ENCODE measurements at places on chromosomes 3 and 15.

DNA sequence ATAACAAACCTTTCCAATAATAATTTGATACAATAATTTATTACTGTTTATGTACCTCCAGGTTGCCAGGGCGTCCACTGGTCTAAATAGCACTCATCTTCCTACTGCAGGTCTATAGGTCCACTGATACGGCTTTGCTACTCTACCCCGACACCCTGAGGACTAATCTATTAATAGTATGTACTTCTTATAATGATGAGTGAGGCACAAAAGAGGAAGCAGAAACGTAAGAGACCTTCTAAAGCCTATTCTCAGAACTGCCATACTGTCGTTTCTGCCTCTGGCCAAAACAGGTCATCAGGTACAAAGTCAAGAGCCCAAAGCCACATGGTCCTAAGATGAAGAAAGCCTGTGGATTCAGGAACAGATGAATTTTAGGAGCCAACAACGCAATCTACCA, 163.2 kb upstream of the GRM7 start:
- no peak for DNase-seq

DNA sequence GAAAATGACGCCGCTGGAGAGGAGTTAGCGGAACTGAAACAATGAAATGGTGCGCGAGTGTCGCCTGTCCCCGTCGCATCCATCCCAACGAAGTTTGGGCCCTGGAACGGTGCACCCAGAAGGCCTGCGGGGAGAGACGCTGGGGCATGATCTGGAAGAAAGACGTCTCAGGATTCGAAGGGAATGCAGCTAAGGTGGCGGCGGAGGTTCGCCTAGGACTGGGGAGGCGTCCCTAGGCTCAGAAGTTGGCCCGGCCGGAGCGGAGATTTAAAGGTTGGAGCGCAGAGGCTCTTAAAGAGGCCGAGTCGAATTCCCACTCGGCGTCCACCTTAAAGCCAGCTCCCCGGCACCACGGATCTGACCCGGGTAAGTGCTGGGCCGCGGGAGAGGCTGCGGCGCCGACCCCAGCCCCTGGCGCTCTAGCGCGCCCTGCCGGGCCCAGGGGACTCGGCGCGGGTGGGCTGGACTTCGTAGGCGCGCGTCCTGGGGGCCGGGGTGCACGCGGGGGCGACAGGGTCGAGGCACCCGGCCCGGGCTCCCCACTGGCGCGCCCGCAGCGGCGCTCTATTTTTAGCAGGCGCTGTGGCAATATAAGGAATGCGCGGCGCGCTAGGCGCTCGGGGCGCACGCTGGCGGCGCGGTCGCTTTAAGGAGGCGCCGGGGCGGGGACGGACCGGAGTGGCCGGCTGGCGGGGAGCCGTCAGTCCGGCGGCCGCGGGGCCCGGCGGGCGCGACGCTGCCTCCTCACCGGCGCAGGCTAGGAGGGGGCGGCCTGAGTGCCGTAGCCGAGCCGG, at the start of gene MRAS:
Gene MRAS (plus strand): TSS at position 620 of the 794 bp plus-strand sequence. CDS start 24,305 bp downstream, outside the sequence.
- DNase-seq = peak; percentile 95

DNA sequence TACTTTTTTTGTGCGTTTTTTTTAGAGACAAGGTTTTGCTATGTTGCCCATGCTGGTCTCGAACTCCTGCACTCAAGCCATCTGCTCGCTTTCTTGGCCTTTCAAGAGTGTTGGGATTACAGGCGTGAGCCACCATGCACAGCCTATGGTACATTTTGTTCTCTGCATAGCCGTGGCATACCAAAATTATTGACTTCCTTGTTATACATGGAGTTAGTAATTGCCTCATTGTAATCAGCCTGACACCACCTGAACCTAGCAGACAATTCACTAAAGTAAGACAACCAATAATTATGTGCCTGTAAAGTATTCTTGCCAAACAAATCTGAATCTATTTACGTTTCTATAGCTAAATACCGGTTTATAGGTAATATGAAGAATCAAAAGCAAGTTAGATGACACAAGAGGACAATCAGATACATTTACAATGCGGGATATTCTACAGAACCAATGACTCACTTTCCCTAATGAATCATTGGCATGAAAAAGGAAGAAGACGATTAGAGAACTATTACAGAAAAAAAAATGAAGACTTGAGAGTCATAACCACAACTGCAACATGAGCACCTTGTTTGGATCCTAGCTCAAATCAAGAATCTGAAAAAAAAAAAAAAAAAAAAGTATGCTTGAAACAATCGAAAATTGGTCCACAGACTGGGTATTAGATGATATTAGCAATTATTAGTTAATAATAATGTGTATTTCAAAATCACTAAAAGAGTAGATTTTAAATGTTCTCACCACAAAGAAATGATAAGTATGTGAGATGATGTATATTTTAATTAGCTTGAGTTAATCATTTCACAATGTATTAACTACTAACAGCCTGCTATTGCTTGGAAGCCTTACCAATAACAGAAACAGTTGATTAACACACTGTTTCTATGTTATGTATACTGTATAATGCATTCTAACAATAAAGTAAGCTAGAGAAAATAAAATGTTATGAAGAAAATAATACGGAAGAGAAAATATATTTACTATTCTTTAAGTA, 7.1 kb downstream of the GUCA1C start:
- no peak for DNase-seq

- DNase-seq = no peak
Observed at GRCh38 chr3:48555949-48556795, 431 bp downstream of the PFKFB4 start.

DNA sequence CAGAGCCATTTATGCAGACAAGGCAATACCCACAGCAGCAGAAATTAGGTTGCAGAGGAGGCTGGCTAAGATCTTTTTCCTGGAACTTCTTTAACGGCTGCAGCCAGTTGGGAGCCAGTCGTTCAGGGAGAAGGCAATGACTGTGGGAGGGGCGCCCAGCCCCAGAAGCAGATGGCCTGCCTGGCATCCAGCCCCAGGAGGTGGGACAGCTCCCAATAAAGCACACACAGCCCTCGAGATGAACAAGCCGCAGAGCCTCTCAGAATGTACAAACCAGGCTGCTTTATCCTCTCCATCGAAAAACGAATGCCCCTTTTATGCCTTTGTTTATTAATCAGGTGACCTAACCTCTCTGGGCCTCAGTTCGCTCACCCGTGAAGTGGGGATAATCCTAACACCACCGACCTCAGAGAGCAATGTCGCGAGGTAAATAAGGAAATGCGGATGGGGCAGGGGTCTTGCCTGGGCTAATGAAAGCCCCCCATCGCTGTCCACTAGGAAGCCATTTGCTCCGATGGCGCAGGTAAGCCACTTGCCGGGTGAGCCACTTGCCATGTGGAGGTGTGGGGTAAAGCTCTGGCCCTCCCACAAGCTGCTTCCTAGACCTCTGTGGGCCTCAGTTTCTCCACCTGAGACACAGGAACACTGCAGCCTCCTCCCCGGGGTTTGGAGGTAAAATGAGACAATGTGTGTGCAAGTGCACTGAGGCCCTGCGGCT, 35.8 kb downstream of the MGLL start:
- DNase-seq = peak; percentile 45

DNA sequence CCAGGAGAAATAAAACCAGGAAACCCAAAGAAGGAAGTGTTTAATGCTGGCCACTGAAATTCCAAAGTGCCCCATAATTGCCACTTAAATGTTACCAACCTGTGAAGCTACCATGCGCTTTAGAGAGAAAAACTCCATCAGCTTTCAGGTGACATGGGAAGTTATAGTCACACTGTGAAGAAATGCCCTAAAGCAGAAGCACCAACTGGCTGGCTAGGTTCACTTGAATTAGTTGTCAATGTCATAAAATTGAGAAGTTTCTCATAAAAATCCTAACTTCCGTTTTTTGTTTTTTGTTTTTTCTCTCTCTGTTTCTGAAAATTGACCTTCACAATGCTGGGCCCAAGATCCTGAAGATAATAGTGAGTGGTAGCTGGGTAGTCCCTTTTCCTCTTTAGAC, 167.9 kb upstream of the CTNNB1 start:
- no peak for DNase-seq

- DNase-seq = peak; percentile 85
Observed at GRCh38 chr3:102006812-102007485, 157.6 kb downstream of the NFKBIZ start.

GRCh38 chr3:178487752-178488151, 48.5 kb upstream of the KCNMB2 start:
- DNase-seq = no peak

GRCh38 chr3:23198801-23199200, 4.3 kb upstream of the UBE2E2 start:
- DNase-seq = peak; percentile 72

GRCh38 chr3:179719048-179719734, 66.4 kb downstream of the USP13 start:
- DNase-seq = no peak

DNA sequence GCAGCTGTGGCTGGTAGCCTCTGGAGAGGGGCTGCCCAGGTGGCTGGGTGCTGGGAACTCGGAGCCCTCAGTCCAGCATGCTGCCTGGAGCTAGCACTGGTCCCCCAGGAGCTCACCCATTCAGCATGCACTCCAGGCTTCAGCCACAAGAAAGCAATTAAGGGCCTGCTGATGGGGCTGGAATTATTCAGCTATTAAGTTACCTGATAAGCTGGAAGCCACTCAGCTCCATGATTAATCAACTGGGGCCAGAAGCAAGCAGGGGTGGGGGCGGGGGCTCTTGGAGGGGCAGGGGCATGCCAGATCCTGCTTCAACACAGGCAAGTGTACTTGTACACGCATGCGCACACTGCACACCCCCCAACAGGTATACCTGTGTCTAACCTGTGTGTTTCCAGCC, 22.1 kb upstream of the TMEM115 start:
- DNase-seq = no peak

- DNase-seq = no peak
Observed at GRCh38 chr3:67031986-67032385, 33.9 kb downstream of the KBTBD8 start.

DNA sequence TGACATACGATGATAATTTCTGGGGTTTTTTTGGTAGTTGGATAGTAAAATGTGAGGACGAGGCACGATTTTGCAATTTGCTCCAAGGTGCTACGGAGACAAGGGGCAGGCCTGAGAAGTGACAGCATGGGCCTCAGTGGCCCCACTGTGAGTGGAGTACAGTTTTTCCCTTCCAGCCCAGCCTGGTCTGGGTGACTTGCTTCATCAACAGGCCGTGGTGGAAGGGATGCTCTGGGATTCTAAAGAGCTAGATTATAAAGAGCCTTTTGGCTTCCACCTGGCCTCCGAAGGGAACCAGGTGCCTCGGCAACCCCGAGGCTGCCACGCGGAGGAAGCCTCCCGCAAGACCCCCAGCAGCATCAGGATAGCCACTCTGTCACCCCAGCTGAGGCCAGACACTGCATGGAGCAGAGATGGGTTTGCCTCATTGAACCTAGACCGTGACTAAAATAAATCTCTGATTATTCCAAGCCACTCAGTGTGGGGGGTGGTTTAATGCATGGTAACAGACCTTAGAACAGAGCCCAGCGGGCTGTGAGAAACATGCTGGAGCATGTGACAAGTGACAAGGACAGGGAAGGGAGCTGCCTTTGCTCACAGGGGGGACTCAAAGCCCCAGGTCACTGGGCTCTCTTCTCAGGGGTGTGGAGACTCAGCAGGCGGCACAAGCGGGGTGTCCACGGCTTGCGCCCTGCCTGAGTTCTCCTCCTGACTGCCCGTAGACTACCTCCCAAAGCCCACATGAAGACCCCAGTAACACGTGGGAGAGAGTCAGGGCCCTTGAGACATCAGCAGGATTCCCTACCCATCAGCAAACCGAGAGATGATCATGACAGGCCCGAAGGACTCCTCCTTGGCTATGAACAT, 22.6 kb upstream of the SLC41A3 start:
- no peak for DNase-seq

DNA sequence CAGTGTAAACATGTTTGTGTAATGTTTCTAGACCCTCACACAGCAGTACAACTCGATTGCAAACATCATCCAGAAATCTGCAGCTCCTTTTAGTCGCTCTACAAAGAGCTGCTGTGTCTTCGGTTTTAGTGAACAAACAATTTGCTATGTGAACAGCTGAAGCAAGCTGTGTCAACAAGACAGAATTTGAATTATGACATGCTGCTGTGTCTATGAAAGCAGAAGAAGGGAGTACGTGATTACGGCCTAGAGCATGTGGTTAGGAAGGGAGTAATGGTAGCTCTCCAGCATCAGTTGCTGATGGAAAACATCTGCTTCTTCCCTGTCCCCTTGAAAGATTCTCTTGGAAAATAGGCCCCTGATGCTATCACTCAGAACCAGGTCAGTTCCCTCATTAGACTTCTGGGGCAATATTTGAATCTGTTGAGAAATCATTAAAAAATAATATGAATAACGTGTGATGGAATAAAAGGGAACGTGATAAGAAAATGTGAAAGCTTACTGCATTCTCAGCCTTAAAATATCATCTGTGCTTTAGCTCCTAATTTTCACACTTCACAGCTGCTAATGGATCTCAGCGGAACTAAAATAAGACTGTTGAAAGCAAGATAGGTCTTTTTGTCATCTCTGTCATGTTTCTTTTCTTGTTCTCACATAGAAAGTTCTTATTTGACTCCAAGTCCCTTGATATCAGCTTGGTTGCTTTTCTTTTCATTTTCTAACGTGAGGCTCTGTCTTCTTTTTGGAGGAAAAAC, 891.5 kb downstream of the ROBO2 start:
- DNase-seq = peak; percentile 12

DNA sequence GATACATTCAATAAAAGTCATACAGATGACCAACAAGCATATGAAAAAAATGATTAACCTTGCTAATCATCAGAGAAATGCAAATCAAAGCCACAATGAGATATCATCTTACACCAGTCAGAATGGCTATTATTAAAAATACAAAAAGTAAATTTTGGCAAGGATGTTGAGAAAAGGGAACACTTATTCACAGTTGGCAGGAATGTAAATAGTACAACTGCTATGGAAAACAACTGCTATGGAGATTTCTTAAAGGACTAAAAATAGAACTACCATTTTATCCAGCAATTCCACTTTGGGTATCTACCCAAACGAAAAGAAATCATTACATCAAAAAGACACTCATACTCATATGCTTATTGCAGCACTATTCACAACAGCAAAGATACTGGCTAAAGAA, 1121.8 kb downstream of the TBL1XR1 start:
- peak; percentile 7 for DNase-seq

DNA sequence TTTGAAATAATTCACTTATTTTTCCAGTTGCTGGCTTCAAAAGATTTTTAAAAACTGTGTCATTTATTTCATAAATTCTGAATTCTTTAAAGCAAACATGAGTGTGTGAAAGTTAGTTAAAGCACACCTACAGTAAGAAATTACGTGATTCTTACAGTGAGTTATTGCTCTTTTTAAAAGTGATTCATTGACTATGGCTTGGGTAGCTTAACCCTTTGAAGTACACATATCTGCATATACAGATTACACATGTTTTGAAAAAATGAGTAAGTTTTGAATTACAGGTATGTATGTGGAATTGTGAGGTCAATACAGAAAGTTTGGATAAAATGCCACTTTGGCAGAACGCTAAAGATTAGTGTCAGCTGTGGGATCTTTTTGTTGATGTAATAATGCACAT, 64.5 kb upstream of the MBNL1 start:
- no peak for DNase-seq

DNA sequence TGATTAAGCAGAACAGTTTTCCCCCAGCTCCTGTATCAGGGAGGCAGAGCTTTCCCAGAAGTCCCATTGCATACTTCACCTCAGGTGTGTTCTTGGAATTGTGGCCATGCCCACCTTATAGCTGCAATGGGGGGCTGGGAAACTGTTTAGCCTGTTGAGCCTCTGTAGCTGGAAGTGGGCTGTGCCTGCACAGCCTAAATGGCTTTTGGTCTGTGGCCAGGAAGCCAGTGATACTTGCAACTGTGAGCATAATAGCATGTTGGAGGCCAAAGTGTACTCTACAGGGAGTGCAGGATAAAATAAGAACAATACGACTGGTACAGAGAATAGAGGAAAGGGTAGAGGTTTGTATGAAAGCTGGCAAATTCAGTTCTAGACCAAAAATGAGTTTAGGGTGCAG, 248.5 kb downstream of the PTPRG start:
- no peak for DNase-seq

- no peak for DNase-seq
Observed at GRCh38 chr3:123378409-123378915, 70.4 kb downstream of the ADCY5 start.
